Thyroid gland (tissue), 4 donors: ENCODE measurements at places on chromosomes 3 and 15. TPM values are rescaled to one million over a fixed set of nuclear protein-coding genes. Genes with fewer than 3 reads are reported as not detected.

The SLC12A8 gene
- total RNA-seq, result 87.7 TPM

The ROPN1B gene
- 0.54 TPM for total RNA-seq

The GASK1A gene
- total RNA-seq, result 8.4 TPM

The CCR8 gene
- total RNA-seq, result not detected

The SLC9A9 gene
- 10.7 TPM for total RNA-seq

The TMEM108 gene
- 4.3 TPM for total RNA-seq

DNA sequence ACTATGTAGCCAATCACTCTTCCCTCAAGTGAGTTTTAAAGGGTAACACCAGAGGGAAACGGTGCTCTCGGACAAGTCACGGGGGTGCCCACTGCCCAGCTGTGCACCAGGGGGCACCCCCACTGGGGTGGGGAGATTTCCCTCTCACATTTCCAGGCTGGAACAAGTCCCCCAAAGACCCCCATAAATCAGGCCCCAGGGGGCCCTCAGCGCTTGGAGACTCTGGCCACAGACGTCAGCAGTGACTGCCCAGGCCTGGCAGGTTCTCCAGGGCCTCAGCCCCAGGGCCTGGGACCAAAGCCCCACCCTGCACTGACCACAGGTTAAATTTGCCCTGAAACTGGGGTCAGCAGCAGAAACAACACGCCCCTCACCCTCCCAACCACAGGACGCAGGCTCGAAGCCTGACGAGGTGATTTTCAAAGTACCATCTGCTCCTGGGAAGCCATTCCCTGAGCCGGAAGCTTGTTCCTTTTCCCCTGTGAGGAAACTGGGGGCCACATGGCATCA lies 17.0 kb downstream of the XXYLT1 start:
- no peaks in the 10 kb centered on the region for H3K27me3 ChIP-seq
- no peak overlapping the region for H3K4me3 ChIP-seq
- no peaks in the 10 kb centered on the region for H3K4me1 ChIP-seq
- H3K27ac ChIP-seq, result no peak overlapping the region
- DNase-seq, result no peak

DNA sequence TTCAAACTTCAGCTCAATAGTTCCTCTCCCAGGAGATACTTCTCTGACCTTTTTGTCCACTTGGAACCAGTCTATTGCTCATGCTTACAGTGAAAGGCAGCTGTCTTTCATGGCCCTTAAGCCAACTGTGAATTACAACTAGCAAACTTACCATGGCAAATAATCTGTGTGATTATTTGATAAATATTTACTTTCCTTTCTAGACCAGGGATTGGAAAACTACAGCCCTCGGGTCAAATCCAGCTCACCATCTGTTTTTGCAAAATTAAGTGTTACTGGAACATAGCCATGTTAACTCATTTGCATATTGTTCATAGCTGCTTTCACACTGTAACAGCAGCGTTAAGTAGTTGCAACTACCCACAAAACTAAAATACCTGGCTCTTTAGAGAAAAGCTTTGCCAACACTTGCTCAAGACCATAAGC lies 289.1 kb upstream of the MCTP2 start:
- no peaks in the 10 kb centered on the region for H3K27me3 ChIP-seq
- no peak overlapping the region for H3K4me3 ChIP-seq
- no peaks in the 10 kb centered on the region for H3K4me1 ChIP-seq
- no peak overlapping the region for H3K27ac ChIP-seq
- no peak for DNase-seq

DNA sequence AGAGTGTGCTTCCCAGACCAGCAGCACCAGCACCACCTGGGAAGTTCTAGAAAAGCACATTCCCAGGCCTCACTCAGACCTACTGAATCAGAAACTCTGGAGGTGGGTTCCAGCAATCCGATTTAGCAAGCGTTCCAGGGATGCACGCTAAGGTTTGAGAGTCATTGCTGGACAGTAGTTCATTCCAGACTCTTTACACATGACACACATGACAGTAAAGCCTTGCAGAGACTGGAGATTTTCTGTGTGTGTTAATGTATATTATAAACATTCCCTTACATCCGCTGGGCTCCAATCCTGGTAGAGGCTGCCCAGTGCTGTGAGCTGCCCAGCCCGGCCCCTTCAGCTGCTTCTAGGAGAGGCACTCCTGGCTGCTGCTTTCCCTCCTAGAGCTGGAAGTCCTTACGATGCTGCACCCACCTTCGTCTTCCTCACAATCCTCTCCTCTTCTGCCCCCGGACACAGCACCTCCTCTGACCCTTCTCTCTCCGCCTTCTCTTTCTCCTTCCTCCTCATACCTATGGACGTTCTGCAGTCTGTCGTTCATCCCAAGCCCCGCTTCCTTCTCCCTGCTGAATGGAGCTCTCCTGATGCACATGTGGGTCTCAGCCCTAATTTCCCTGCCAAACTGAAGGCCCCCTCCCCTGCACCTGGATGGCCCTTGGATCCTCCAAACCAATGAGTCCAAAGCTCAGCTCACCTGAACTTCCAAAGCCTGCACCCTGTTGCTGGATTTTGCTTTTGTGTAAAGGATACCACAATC lies 44.4 kb downstream of the ITGA11 start:
- no peaks in the 10 kb centered on the region for H3K27me3 ChIP-seq
- H3K4me3 ChIP-seq, result no peak overlapping the region
- H3K27ac ChIP-seq, result no peak overlapping the region
- H3K4me1 ChIP-seq, result no peaks in the 10 kb centered on the region

DNA sequence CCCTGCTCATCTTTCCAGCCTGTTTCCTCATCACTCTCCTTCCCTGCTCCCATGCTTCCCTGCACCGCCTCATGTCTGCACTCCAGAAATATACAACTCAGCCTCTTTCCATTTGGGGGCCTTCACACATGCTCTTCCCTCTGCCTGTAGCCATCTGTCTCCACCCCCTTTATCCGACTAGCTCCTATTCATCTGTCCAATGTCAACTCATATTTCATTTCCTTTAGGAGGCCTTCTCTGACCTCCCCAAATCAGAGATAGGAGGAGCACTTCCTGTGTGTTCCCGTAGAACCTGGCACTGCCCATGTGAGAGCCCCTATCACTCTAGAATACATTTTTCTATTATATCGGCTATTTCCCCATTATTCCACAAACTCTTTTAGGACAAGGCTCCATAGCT lies 10.6 kb downstream of the ATP8B4 start:
- DNase-seq, result no peak
- no peak overlapping the region for H3K27ac ChIP-seq
- no peaks in the 10 kb centered on the region for H3K27me3 ChIP-seq

- no peaks in the 10 kb centered on the region for H3K4me1 ChIP-seq
- H3K27ac ChIP-seq, result no peak overlapping the region
- no peaks in the 10 kb centered on the region for H3K36me3 ChIP-seq
- no peaks in the 10 kb centered on the region for H3K27me3 ChIP-seq
- no peak overlapping the region for H3K4me3 ChIP-seq
Observed at GRCh38 chr3:175301741-175302140, 442.6 kb downstream of the NAALADL2 start.

DNA sequence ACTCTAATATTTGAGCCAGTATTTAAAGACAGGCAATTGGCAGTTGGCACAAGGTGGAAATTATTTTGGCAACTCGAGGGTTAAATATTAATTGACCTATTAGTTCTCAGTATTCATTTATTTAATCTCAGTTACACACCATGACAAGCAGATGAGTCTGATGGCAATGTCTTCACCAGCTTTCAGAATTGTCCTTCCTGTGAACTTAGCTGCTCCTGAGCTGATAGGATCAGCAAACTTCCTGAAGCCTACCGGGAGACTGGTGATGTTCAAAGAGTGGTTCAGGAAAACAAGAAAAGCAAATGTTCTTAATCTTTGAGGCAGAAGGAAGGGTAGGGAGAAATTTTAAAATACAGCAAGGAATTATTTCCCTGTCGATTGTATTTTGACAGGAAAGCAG lies 522.2 kb downstream of the SOX2 start:
- no peaks in the 10 kb centered on the region for H3K27me3 ChIP-seq
- H3K36me3 ChIP-seq, result no peaks in the 10 kb centered on the region
- H3K27ac ChIP-seq, result no peak overlapping the region
- no peak overlapping the region for H3K4me3 ChIP-seq
- no peaks in the 10 kb centered on the region for H3K4me1 ChIP-seq

DNA sequence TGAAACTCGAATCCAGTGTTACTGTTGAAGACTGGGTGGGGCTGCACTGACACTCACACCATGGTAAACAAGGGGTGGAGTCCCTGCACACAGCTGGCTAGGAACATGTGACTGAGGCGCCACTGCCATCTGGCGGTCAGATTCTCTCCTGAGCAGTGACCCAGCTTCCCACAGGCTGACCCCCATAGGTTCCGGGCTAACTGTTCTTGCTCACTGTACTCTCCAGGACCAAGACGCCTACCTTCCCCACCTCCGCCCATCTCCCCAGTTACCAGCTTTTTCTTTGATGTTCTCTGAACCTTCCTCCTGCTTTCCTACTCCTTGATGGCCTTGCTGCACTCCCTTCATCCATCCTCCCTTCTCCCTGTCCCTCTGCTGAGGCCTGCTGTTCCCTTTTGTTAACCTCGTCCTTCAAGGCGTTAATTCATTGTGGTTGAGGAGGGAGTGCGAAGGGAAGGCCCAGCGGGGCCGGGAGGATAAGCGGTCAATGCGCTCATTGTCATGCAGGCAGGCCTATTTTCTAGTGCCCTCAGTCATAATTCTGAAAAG lies 115.2 kb downstream of the ATP8B4 start:
- peak; percentile 77 for DNase-seq
- H3K27ac ChIP-seq, result no peak overlapping the region
- H3K4me1 ChIP-seq, result peaks cover 4% of the 10 kb centered on the region
- no peaks in the 10 kb centered on the region for H3K36me3 ChIP-seq
- H3K4me3 ChIP-seq, result no peak overlapping the region

- no peak overlapping the region for H3K27ac ChIP-seq
- H3K36me3 ChIP-seq, result no peaks in the 10 kb centered on the region
- DNase-seq, result no peak
- no peaks in the 10 kb centered on the region for H3K27me3 ChIP-seq
- H3K4me3 ChIP-seq, result no peak overlapping the region
- H3K4me1 ChIP-seq, result peaks cover 38% of the 10 kb centered on the region
Observed at GRCh38 chr3:177169936-177170722, 27.2 kb downstream of the TBL1XR1 start.

- no peak overlapping the region for H3K27ac ChIP-seq
- H3K27me3 ChIP-seq, result no peaks in the 10 kb centered on the region
- H3K36me3 ChIP-seq, result no peaks in the 10 kb centered on the region
- H3K4me3 ChIP-seq, result no peak overlapping the region
- H3K4me1 ChIP-seq, result no peaks in the 10 kb centered on the region
Observed at GRCh38 chr3:181683563-181683962, 28.2 kb upstream of the SOX2 start.

GRCh38 chr15:58016581-58017175 lies 48.8 kb downstream of the ALDH1A2 start:
- H3K4me1 ChIP-seq, result no peaks in the 10 kb centered on the region
- no peak overlapping the region for H3K4me3 ChIP-seq
- no peaks in the 10 kb centered on the region for H3K27me3 ChIP-seq
- H3K27ac ChIP-seq, result no peak overlapping the region

GRCh38 chr3:113200946-113201345 lies 10.4 kb upstream of the BOC start:
- no peaks in the 10 kb centered on the region for H3K36me3 ChIP-seq
- H3K4me1 ChIP-seq, result peaks cover 2% of the 10 kb centered on the region
- H3K27me3 ChIP-seq, result no peaks in the 10 kb centered on the region
- no peak overlapping the region for H3K4me3 ChIP-seq
- DNase-seq, result no peak

DNA sequence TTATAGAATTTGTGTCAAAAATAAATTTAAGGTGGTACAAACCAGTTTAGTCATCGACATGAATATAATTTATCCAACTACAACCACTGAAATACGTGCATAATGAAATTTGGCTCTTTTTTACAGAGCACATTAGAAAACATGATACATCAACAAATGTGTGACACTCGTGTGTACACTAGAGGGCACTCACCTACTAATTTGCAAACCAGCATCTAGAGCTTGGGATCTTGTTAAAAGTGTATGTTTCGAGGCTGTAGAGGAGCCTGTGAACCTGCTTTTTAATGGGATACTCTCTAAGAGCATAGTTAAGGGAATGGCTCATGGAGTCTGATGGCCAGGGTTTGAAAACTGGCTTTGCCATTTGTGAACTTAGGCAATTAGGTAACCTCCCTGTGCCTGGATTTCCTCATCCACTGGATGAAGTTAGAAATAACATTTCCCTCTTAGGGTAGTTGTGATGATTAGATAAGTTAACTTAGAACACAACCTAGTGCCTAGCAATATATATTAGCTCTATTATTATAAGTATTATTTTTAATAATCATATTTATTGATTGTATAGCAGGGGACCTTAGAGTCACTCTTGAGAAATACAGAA lies 8.8 kb upstream of the CPOX start:
- H3K27ac ChIP-seq, result no peak overlapping the region
- no peak overlapping the region for H3K4me3 ChIP-seq
- H3K36me3 ChIP-seq, result no peaks in the 10 kb centered on the region
- DNase-seq, result peak; percentile 38
- H3K4me1 ChIP-seq, result no peaks in the 10 kb centered on the region
- H3K27me3 ChIP-seq, result no peaks in the 10 kb centered on the region

GRCh38 chr15:75131269-75131643 lies 70.4 kb upstream of the C15orf39 start:
- no peak for DNase-seq
- no peak overlapping the region for H3K27ac ChIP-seq
- no peaks in the 10 kb centered on the region for H3K27me3 ChIP-seq
- no peak overlapping the region for H3K4me3 ChIP-seq
- no peaks in the 10 kb centered on the region for H3K36me3 ChIP-seq

GRCh38 chr3:54279005-54279583 lies 156.7 kb downstream of the CACNA2D3 start:
- no peaks in the 10 kb centered on the region for H3K4me1 ChIP-seq
- DNase-seq, result no peak
- H3K4me3 ChIP-seq, result no peak overlapping the region
- no peaks in the 10 kb centered on the region for H3K36me3 ChIP-seq

GRCh38 chr15:101534376-101534970 lies 45.0 kb upstream of the PCSK6 start:
- H3K4me3 ChIP-seq, result no peak overlapping the region
- no peaks in the 10 kb centered on the region for H3K36me3 ChIP-seq
- no peak overlapping the region for H3K27ac ChIP-seq
- no peaks in the 10 kb centered on the region for H3K4me1 ChIP-seq
- no peaks in the 10 kb centered on the region for H3K27me3 ChIP-seq

DNA sequence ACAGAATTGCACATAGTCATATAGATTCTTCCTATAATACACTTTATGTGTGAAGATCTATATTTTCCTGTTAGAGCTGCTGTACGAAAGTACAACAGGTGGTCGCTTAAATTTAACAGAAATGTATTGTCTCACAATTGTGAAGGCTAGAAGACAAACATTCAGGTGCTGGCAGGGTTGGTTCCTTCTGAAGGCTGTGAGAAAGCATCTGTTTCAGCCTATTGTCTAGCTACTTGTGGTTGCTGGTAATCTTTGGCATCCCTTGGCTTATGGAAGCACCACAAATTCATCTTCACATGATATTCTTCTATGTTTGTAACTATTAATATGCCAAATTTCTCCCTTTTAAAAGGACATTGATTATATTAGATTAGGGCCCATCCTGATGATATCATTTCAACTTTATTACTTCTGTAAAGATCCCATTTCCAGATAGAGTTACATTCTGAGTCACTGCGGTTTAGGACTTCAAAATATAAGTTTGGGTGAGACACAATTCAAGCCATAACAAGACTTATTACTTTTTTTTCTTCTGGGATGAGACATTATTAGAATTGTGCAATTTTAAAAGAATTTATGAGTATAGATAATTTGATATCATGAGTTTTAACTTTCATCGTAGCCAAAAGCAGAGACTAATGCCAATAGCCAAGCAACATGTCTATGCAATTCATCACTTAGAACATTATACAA lies 248.1 kb upstream of the BCHE start:
- no peaks in the 10 kb centered on the region for H3K27me3 ChIP-seq
- DNase-seq, result no peak
- H3K4me3 ChIP-seq, result no peak overlapping the region
- no peaks in the 10 kb centered on the region for H3K36me3 ChIP-seq
- H3K27ac ChIP-seq, result no peak overlapping the region
